H7 (cell line): ENCODE measurements at places on chromosomes 13 and 19.
A peak's percentile ranks its signal among the peaks of the same experiment; 100 is the strongest.

- peak; percentile 59 for DNase-seq
Observed at GRCh38 chr13:112704308-112705145, 14.7 kb downstream of the ATP11A start.

GRCh38 chr19:45878043-45878794 lies 7.7 kb downstream of the IRF2BP1 start:
- peak; percentile 45 for DNase-seq

DNA sequence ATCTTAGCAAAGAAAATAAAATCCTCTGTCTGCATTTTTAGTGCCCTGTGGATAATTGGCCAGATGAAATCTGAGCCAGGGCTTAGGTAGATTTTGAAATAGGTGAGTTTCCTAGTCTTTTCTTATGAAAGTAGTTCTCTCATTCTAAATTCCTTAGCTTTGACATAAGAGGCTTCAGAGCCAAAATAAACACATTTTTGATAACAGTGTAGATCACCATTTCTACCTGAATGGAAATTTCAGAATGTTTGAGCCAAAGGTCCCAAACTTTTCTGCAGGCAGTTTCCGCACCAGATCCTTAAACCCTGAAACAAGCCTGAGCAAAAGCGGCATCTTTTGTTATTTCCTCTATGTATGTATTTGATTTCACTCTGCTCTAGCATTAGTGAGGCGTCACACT lies 551.2 kb downstream of the EFNB2 start:
- DNase-seq = no peak

- DNase-seq = no peak
Observed at GRCh38 chr19:21693399-21693798, 74.0 kb downstream of the ZNF100 start.

- peak; percentile 90 for DNase-seq
Observed at GRCh38 chr19:1512671-1513498, at the start of gene ADAMTSL5. TSS of gene ADAMTSL5 (minus strand) at chr19:1513019. CDS start at chr19:1510943, 2,076 bp downstream.

GRCh38 chr19:32652894-32653598 lies 21.9 kb downstream of the ANKRD27 start:
- DNase-seq = no peak

DNA sequence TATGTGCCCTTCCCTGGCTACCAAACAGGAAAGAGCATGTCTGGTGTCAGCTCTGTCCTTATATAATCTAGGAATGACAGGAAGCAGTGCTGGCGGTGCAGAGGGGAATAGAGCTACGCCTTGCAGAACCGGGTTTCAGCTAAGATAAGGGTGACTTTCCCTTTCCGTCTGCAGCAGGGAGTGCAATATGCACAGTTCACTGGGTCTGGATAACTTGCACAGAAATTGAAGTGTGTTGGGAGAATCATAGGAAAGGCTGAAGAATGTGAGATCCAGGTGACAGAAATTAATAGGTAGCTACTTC lies 90.0 kb upstream of the TSHZ3 start:
- DNase-seq = no peak

DNA sequence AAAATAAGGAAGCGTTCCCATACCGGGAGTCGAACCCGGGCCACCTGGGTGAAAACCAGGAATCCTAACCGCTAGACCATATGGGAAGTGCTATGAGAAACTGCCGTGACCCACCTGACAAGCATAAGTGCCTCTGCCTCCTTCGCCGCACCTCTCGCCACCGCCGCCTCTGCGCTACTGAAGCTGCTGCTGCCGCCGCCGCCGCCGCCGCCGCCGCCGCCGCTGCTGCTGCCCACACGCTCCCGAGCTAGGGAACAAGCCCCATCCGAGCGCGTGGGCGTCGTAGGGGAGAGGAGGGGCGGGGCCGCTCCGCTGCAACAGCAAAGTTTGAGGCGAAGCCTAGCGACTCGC lies 610 bp upstream of the WBP4 start:
- peak; percentile 77 for DNase-seq

DNA sequence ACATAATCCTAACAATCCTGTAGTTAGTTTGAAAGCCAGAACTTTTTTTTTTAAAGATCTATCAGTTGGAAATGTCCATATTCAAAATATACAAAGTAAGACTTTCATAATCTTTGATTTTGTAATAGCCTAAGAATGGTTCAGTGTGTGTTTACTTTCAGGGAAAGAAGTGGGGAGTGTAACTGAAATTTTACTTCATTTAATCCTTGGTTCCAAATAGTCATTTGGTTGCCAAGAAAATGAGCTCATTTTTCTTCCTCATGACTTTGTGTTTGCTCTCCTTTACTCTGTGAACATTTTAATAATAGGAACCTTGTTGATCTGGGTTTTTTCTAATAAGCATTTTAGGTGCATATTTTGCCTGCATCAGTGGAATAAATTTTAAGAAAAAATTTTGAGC lies 278.8 kb downstream of the SLITRK6 start:
- no peak for DNase-seq

DNA sequence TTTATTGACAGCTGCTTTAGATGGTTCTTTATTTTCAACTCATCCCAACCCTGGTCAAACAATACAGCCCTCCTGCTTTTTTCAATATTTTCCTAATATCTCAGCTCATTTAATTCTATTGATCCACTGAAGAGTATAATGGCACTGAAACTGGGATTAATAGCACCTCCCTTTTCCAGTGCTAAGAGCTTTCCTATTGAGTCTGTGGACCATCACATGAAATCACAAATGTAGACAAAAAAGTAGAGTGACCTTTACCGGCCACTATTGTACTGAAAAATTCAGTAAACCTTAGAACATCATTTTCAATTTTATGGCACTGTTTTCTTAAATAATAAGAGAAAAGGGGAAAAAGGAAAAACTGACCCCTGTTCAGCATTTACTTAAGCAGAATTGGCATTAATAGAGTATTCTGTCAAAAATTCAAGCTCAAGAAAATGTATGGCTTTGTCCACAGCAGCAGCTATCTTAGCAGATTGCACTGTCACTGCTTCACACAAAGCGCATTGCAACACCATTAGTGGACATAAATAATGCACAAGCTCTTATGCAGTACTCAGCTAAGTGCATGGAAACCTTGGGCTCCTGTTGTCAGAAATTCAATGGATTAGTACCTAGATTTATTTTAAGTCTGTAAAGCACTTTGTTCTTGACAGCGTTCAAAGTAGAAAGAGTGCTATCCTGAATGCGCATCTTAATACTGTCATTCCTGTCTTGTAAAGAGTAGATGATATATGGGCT lies 851.0 kb upstream of the KLHL1 start:
- DNase-seq = no peak
